Body of pancreas (tissue), 4 donors: ENCODE measurements at places on chromosomes 16 and 17. TPM values are rescaled to one million over a fixed set of nuclear protein-coding genes. Genes with fewer than 3 reads are reported as not detected.

DNA sequence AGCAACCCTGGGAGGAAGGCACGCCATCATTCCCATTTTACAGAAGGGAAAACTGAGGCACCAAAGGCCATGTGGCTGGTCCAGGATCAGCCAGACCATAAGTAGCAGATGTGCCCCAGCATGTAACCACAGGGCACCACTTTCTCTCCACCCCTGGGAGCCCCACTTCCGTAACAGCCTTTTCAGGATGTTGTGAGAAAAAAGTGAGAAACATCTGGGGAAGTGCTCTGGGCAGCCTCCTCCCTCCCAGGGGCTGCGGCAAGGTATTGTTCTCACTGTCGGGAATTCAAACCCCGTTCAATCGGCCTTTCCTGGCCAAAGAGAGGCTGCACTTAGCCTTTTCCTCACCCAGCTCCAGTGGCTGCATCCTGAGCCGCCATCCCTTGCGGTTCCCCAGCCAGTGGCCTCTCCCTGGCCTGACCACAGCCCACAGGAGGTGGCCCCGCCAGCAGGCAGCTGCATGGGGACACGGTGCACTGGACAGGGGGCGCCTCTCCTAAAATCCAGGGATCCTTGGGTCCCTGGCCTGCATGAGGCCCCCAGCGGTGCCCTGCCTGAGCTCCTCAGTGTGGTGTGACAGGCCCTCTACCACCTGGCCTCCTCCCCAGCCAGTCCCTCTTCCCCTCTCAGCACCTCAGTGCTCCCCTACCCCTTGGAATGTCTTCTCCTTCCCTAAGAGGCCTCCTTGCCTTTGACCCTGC is 5.7 kb upstream of the CDH5 start:
- no peaks in the 10 kb centered on the region for H3K36me3 ChIP-seq
- H3K4me1 ChIP-seq: no peaks in the 10 kb centered on the region
- peak overlapping the region; percentile 12 for H3K27ac ChIP-seq
- DNase-seq: no peak
- no peaks in the 10 kb centered on the region for H3K27me3 ChIP-seq

CHST4 gene
- 21.8 TPM for total RNA-seq

DNA sequence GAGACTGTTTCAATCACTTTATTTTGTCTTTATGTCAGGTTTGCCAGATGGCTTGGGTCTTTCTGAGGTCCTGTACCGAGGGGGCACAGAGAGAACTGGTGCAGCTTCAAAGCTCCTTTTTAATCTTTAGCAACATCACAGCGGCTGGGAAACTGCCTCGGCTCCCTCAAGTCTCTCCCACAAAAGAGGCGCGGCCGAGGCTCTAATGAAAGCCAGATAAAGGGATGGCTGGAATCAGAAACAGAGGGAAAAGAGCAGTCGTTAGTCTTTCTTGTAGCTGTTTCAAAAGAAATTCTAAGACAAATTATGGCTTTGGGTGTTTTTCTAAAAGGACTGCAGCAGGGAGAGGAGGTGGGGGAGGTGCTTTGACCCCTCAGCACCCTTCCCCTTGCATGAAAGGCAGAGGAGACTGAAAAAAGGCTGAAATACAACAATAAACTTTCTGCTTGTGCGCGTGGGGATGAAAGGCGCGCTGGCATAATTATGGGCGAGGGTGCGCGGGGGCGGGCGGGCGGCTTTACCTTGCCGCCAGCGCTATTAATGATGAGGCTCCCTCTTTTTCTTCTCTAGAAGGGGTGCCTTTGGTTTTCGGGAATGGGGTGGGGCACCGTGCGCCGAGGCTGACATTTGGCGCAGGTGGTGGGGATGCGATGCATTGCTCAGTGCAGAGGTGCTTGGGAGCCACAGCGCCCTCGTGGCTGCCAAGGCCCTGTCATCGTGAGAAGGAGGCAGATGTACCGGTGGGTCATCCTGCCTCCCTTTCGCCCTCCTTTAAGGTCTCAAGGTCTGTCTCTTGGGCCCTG is 22.3 kb upstream of the BRD7 start:
- no peaks in the 10 kb centered on the region for H3K36me3 ChIP-seq
- no peak overlapping the region for H3K4me3 ChIP-seq
- no peak for DNase-seq
- no peaks in the 10 kb centered on the region for H3K4me1 ChIP-seq

FBXO39 gene
- not detected for total RNA-seq

DNA sequence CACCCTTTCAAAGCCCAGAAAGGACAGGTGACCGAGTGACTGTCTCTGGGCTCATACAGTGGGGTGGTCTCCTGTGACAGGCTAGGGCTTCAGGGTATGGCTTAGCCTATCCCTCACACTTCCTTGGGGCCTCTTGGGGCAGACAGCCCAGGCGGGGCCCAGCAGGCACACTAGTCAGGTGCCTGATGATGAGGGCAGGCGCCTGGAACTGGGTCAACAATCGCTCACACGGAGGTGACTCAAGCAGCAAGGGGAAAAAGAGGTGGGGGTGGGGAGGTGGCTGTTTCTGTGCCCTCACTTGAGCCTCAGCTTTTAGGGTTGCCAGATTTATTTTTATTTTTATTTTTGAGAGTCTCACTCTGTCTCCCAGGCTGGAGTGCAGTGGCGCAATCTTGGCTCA is 6.4 kb upstream of the GRN start:
- no peaks in the 10 kb centered on the region for H3K4me1 ChIP-seq
- H3K4me3 ChIP-seq: no peak overlapping the region
- no peak overlapping the region for H3K27ac ChIP-seq
- no peaks in the 10 kb centered on the region for H3K27me3 ChIP-seq
- H3K36me3 ChIP-seq: no peaks in the 10 kb centered on the region
